ENCODE measurements at places on chromosomes 1 and 21.

- DNase-seq, result no peak
Observed at GRCh38 chr1:177236962-177237361, 66.2 kb downstream of the BRINP2 start.

DNA sequence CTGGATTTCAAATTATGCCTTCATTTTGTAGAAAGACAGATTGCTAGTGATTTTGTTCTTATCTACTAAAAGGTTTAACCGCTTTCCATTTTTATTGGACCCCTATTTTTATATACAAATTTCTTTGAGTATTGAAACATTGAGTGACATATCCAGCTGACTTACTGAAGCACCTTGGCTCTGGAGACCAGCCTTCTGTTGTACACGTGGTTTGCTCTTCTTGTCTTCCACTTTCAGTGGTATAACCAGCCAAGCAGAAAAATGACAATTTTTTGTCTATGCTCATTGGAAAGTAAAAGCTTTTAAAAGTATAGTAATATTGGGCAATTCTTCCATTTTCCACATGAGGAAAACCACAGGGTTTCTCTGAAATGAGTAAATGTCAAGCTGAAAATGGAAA lies 4.4 kb downstream of the F13B start:
- no peak for DNase-seq

- DNase-seq, result no peak
Observed at GRCh38 chr1:42469727-42470126, 6.6 kb downstream of the CCDC30 start.

DNA sequence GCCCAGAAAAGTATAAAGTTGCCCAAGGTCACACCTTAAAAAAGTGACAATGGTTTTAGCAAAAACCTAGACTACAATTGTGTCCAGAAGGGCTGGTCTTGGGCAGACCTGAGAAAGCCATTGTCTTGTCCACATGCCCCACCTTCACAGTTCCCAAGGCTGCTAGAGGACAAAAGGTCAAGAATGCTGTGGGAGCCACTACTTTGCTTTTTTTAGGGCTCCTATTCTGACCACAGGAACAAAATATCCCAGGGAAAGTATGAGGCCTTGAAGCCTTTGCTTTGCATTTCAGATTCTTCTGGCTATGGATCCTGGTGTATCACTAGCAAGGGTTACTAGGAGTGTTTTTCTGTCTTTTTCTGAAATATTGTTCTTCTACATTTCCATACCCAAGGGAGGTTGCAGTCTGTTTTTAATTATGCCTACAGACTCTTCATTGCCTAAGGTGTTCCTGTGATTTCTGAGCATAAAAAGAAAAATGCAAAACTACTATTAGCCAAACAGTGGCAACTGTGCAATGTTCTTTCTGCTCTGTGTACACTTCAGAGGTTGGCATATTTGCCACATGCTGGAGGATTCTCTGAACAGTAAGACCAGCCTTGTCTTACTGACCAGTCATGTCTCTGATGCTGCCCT lies 10.7 kb downstream of the C1orf162 start:
- DNase-seq, result no peak

GRCh38 chr1:81126989-81127581 lies 673.6 kb upstream of the ADGRL2 start:
- peak; percentile 28 for DNase-seq

DNA sequence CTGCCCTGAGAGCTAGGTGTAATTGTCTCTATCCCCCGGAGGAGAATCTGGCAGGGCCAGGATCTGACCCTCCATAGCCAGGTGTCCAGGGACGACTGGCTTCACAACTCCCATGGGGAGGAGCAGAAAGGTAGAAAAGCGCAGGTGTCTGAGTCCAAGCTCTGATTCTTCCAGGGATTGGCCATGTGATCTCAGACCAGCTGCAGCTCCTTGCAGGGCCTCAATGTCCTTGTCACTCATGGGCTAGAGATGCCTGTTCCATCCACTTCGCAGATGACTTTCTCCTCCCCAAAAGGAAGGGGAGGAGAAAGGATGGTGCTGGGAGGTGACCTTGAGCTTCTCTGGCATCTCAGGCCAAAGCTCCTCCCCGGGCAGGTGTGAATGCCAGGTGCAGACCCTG lies 22.7 kb downstream of the HSPG2 start:
- no peak for DNase-seq

GRCh38 chr1:44062656-44063179 lies 31.5 kb upstream of the SLC6A9 start:
- DNase-seq, result no peak

DNA sequence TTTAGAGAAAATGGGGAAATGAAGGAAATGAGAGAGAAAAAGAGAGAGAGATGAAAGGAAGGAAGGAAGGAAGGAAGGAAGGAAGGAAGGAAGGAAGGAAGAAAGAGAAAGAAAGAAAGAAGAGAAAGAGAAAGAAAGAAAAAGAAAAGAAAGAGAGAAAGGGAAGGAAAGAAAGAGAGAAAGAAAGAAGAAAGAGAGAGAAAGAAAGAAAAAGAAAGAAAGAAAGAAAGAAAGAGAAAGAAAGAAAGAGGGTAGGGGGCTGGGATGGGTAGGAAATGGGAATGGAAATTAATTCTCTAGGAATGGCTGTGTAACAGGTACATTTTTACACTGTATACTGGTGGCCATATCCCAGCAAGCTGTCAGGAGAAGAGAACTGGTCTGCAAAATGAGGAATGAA lies 4.3 kb upstream of the SH2D1B start:
- no peak for DNase-seq

DNA sequence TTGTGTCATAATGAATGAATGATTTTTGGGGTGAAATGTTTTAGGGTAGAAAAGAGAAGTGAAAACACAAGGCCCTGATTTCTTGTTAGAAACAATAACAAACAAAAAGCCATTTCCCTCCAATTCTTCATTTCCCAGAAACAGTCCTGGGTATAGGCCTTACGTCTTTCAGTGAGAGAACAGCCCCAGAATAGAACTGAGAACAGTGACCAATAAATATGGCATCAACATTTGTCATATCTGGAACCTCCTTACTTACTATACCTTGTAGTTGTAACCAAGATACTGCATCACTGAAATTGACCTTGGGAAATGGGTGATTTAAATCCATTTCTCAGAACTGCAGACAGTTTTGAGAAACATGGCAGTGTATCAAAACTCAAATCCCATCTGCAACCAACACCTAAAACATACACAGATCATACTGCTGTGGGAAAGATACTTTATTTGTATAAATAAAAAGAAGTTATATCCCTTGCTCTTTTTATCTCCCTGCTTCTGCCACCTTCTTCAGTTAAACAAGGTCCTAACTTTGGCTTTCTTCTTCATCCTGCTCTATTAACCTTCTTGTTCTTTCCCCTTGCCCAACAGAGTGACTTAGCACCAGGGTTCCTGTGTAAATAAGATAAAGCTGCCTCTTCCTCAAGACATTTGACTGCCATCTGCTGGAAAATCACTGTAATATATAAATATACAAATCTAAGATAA lies 19.5 kb downstream of the XKR8 start:
- DNase-seq, result peak; percentile 63

GRCh38 chr1:44460107-44460882 lies 55.2 kb downstream of the RNF220 start:
- no peak for DNase-seq

DNA sequence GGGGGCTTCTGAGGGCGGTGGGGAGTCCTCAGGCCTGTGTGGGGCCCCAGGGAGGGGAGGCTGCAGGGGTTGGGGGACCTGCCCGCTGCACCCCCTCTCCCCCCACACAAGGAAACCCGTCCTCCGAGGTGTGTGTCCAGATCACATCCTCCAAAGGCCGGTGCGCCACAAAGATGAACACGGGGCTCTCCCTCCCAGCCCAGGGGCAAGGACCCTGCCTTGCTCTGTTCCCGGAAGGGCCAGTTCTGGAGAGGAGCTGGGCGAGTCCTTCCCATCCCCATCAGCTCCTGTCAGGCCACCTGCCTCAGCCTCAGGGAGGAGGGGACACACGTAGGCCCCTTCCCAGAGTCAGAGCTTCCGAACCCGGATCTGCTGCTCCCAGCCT lies 2.5 kb upstream of the TTLL10 start:
- no peak for DNase-seq

GRCh38 chr1:198669023-198669698 lies 30.3 kb downstream of the PTPRC start:
- peak; percentile 98 for DNase-seq

- DNase-seq, result no peak
Observed at GRCh38 chr1:51986718-51987117, 3.8 kb downstream of the RAB3B start.

DNA sequence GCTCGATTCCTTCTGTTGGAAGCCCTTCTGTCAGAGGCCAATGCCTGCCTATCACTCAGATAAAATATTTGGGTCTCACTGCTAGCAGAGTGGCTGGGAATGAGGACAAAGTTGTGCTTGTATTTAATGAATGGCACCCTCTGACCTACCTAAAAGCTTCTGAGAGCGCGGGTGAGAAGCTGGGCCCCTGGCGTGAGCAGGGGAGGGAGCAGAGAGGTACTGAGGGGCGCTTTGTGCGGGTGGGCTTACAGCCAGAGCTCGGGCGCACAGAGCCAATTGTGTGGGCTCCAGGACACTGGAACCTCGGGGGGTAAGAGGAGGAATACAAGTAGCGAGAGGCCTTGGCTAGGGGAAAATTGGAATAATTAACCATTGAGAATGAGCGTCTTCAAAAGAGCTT lies 32.3 kb downstream of the PCAT6 start:
- DNase-seq, result no peak

GRCh38 chr1:40645118-40645680 lies 20.3 kb downstream of the RIMS3 start:
- no peak for DNase-seq

GRCh38 chr21:39182016-39182415 lies 1.2 kb downstream of the PSMG1 start:
- DNase-seq, result no peak

GRCh38 chr1:226215239-226215638 lies 8.2 kb upstream of the MIXL1 start:
- no peak for DNase-seq

DNA sequence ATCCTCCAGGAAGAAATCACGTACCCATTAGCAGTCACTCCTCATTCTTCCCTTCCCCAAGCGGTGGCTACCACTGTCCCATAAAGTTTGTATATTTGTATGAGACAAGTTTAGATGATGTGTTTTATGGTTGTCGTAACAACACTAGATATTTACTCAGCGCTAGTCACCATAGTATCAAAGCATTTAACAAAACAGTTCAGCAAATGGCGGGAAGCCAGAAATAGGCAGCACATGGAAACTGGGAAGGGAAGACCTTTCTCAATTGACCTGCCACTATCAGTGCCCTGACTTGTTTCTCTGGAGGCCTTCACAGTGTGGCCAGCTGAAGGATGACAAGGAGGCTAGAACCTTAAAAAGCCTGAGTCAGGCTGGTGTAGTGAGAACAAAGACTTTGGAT lies 31.1 kb downstream of the CNST start:
- peak; percentile 82 for DNase-seq

DNA sequence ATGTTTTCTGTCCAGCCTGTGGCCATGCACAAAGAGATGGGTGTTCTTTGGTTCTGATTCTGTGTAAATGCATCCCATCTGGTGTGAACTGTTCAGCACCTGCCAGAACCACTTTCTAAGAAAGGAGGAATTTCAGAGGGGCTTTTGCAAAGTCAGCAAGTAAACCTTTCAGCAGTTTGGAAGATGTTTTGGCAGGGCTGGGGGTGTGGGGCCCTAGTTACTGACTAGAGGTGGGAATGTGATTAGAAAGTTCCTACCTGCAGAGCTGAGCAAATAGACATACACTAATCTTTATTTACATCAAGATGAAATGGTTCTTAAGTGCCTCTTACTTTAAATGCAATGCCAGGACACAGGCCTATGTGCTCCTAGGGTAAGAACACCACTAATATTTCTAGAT lies 378.1 kb upstream of the USP24 start:
- no peak for DNase-seq

DNA sequence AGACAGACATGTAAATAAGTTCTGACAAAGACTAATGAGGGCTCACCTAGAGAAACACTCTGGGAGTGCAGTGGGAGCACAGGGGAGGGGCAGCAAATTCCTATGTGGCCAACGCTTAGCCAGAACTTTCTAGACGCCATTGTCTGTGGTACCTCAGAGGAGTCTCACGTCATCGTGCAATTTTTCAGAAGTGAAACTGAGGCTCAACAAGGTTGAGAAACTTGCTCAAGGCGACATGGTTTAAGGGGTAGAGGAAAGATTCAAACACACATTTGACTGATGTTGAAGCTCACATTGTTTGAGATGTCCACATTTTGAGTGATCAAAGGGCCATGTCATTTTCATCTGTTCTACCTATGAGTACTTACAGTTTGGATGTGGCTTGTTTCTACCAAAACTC lies 152.6 kb upstream of the LMO4 start:
- no peak for DNase-seq

DNA sequence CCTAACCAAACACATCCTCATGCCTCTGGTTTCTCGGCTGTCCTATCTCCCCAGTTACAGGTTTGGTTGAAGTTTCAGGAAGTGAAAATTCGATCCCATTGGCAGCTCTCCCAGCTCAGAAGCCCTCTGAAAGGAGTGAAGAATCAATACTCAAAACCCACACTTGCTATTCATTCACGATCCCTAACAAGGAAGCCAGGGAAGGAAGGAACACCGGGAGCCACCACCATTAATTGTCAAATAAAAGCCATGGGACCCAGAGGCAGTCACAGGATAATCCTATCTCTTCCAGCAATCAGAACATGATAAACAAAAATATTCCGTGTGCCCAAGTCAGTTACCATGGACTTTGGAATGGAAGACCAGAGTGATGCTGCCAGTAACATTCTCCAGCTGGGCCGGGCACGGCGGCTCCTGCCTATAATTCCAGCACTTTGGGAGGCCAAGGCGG lies 7.0 kb downstream of the TMPRSS2 start:
- DNase-seq, result no peak

GRCh38 chr1:30816211-30817076 lies 58.9 kb upstream of the LAPTM5 start:
- DNase-seq, result peak; percentile 99

DNA sequence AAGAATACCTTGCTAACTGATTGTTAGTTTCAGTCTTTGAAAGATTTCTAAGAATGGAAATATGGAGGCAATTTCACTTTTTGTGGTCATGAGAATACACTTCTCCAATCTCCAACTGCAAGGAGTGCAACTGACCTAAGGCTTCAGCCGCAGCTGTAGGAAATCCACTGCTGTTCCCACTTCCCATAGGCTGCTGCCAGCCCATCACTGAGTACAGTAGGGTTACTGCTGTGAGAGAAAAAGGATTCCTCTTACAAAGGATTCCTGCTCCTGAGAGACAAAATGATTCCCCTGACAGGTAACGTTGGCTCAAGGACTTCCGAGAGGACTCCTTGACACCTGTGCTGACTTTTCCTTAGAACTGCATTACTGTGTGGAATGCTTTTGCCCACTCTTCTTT lies 87.4 kb downstream of the ADGRL4 start:
- DNase-seq, result no peak

- peak; percentile 14 for DNase-seq
Observed at GRCh38 chr1:199590708-199591107, 436.8 kb upstream of the NR5A2 start.

GRCh38 chr21:21003701-21004100 lies 5.5 kb downstream of the NCAM2 start:
- peak; percentile 52 for DNase-seq

- DNase-seq, result no peak
Observed at GRCh38 chr1:37255868-37256267, 218.5 kb upstream of the ZC3H12A start.

- DNase-seq, result peak; percentile 48
Observed at GRCh38 chr1:55702064-55702463, 486.9 kb upstream of the USP24 start.

All from M059J (cell line).